Suppressor macrophage treated with lipopolysaccharide for 1 hour (primary cell): ENCODE measurements at places on chromosomes 1 and 21.

- no peak for DNase-seq
Observed at GRCh38 chr21:15894596-15894995, 164.8 kb downstream of the USP25 start.

DNA sequence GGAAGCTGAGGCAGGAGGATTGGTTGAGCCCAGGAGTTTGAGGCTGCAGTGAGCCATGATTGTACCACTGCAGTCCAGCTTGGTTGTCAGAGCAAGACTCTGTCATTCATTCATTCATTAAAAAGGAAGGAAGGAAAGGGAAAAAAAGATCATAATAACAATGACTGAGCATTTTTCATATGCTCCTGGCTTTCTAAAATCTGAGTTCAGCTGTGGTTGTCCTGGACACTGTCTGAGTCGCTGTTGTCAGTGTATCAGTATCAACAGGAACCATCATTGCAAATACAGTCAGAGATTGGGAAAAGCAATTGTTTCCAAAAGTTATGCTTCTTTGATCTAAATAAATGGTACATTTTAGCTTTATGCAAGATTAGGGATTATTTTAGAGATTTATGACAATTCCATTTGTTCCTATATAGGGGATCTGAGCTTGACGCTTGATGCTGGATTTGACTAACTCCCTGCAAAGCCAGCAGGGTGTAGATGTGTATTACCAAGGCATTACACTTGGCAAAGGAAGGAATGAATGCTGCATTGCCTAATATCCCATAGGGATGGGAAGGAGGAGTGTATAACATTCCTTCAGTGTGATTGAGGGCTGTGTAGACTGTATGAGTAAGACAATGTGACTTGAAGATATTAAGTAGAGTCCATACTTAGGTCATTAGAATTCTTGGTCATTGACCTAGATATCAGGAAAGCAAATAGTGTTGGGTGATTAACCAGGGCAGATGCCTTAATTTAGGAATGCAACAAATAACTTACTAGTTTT lies 100.2 kb downstream of the DISP1 start:
- DNase-seq, result no peak

- no peak for DNase-seq
Observed at GRCh38 chr1:117017062-117017461, 15.5 kb downstream of the CD101 start.

DNA sequence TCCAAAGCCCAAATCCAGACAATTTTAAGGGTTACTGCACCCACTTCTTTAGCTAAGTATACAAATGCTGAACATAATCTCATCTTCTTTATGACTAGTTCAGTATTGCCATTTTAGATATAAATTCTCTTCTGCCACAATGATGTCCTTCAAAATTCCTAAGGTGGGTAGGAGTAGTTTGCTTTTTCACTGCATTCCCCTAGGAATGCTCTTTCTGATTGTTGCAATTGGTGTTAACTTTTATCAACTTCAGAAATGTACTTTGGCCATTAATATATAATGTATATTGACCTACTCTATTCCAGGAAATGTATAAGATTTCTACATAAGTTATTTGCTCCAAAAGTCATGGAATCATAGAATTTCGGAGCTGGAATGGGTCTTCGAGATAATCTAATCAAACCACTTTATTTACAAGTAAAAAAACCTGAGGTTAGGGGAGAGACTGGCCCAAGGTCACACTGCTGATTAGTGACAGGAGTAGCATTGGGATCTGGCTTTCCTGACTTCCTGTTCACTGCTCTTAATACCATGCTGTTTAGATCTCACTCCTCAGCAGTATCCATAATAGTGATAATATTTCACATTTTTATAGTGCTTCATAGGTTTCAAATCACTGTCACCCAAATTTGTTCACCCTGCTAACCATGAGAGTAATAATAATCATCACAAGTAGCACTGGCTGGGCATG lies 46.4 kb upstream of the RASAL2 start:
- no peak for DNase-seq

DNA sequence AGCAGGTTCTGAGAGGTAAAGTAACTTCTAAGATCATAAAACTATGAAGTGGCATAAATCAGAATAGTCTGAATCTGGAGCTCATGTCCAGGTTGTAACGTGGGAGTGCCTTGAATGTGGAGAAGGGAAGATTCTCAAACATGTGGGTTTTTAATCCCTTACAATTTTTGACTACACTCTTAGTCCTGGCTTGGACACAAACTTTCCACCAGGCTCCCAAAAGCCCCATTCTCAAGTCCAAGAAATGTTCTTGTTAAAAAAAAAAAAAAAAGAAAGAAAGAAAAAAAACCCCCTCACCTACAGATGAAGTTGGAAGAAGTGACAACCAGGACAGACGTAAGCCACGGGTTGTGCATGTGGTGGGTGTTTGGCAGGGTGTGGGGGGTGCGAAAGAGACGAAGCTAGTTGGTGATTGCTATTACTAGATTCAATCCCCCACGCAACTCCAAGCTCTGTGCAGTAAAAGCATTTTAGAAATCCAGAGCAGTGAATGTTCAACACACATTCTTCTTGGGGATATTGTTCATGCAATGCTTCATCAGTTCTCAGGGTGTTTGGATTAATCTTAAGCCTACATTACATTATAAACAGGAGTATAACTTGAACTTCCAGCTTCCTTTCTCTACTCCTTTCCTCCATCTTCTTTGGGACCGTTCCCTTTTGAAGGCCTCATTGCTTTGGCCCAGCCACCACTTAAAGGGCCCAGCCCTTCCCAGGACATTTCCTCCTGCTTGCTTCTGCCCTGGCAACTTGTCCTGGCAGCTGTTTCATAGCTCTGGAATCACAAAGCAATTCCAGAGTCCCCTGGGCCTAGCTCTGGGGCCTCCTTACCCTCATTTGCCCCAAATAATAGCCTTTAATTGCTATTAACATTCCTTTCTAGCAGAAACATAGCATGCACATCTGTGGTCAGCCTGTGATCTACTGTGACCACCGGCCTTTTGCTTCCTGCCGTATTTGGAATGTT lies 41.8 kb downstream of the PHC2 start:
- DNase-seq, result no peak

GRCh38 chr1:2596530-2597333 lies 10.2 kb downstream of the PRXL2B start:
- no peak for DNase-seq

DNA sequence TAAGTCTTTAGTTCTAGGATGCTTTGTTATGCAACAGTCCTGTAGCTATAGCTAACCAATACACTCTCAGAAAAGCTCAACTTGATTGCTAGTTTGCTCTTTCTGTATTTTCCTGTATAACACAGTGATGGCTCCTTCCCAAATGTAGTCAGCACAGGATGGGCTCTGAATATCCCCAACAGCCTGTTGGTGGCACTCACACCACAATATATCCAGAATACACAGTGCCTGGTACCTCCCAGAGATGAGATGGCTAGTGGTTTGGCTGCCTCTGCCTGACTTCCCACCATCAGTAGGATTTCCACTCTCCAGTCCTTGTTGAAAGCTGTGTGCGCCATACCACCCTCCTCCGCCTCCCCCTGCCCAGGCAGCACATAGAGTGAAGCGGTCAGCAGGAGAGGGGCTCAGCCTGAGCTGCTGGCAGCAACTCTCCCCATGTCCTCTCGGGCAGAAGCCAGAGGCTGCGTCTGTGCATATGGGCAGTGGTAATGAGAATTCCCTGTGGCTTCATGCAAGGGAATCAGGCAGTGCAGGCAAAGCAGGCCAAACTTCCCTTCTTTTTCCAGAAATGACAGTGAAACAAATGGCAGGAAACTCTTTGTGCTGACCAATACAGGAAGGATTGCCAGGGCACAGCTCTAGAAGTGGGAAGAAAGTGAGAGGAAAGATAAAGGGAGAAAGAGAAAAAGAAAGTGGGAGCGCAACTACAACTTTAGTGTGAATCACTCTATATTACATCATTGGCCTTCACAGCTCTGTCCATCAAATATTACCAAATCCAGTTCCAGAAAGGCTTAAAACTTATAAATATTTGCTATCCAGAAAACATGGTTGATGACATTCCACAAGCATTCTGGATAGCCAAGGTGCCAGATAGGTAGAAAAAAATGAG lies 49.7 kb downstream of the LMX1A start:
- DNase-seq, result no peak

- DNase-seq, result no peak
Observed at GRCh38 chr1:215133532-215133931, 51.0 kb downstream of the KCNK2 start.

- DNase-seq, result no peak
Observed at GRCh38 chr1:59340411-59341307, 43.8 kb downstream of the FGGY start.

- DNase-seq, result no peak
Observed at GRCh38 chr21:35354078-35354477, 305.0 kb upstream of the RUNX1 start.
